Smooth muscle cell of the pulmonary artery (primary cell): ENCODE measurements at places on chromosomes 2 and 18. TPM values are rescaled to one million over a fixed set of nuclear protein-coding genes. Genes with fewer than 3 reads are reported as not detected.

VWC2L gene
- total RNA-seq = not detected in 2 replicates

FAP gene
- total RNA-seq = 172 and 182 TPM in 2 replicates

TUBB8B gene
- not detected in 2 replicates for total RNA-seq

CRYGD gene
- total RNA-seq = not detected in 2 replicates

SCYGR4 gene
- not detected in 2 replicates for total RNA-seq

TOGARAM2 gene
- total RNA-seq = under 0.01 and 0.03 TPM in 2 replicates

CTAGE1 gene
- 0.07 TPM in 1 of 2 replicates, not detected in the other for total RNA-seq

EGR4 gene
- total RNA-seq = not detected in 2 replicates

SIX3 gene
- not detected in 2 replicates for total RNA-seq

SERPINB7 gene
- total RNA-seq = 0.07 and 0.46 TPM in 2 replicates

HJURP gene
- 2.6 and 5.2 TPM in 2 replicates for total RNA-seq

SERPINB3 gene
- total RNA-seq = 0.07 TPM in 1 of 2 replicates, not detected in the other
